Fibroblast of pulmonary artery (primary cell): ENCODE measurements at places on chromosomes 3 and 15.

DNA sequence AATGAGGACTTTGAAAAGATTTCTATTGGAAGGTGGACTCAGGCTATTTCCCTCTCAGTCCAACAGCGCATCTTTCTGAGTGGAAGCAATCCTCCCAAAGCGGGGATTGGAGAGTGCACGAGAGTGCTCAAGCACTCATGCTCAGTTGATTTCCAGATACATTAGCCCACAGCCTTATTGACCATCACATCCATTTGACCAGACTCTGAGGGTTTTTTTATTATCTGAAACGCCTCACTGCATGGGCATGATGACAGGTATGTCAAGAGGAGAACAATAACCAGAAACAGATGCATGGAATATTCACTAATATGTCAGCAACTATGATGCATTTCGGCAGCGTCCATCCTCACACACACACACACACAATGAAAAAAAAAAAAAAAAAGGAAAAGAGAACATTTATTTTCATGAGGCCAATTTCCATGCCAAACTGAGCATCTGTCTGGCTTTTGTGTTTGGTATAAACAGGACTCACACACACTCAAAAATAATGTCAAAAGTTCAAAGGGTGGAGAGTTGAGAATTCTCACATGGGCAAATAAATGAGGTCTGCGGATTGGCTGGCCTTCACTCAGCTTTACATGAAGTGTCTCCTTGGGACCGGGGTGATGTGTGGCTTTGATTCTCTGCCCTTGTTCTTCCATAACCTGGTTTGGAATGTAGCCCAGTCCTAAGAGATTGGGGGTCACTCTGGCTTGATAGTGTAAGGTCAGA is 371.6 kb downstream of the MCTP2 start:
- peak; percentile 4 for DNase-seq

DNA sequence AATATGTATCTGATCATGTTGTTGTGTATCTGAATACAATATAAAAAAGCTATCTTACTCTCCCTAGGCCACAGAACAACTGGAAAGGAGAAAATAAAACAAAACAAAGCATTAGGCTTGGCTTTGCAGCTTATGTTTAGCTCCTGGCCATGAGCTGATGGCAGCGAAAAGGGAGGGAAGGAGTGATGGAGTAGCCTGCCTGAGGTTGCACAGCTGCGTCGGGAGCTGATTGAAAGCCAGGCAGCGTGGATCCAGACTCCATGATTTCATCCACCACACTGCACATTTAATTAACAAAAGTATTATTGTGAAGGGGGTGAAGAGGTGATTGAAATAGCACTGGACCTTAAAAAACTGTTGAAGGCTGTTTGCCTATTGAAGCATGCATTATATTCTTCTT is 212.2 kb downstream of the GABRG3 start:
- DNase-seq: no peak

GRCh38 chr3:23459889-23460546 is 256.9 kb downstream of the UBE2E2 start:
- DNase-seq: no peak

- no peak for DNase-seq
Observed at GRCh38 chr3:76021376-76021775, 236.0 kb upstream of the ZNF717 start.

DNA sequence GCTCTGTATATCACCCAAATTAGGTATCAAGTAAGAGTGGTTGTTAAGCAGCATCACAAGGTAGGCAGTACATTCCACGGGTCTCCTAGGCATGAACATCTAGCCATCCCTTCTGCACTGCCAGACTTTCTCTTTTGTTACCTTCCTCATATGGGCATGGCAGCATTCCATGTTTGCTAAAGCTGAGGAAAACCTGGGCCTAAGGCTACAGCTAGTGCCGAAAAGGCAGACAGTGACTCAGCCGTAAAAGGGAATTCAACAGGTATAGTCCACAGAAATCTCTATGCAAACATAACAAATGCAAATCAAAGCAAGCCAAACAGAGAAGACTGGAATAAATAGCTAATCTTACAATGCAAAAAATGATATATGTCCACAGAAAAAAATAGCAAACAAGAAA is 645.4 kb downstream of the ZBBX start:
- no peak for DNase-seq

- no peak for DNase-seq
Observed at GRCh38 chr3:72153477-72154314, 368.7 kb upstream of the PROK2 start.

DNA sequence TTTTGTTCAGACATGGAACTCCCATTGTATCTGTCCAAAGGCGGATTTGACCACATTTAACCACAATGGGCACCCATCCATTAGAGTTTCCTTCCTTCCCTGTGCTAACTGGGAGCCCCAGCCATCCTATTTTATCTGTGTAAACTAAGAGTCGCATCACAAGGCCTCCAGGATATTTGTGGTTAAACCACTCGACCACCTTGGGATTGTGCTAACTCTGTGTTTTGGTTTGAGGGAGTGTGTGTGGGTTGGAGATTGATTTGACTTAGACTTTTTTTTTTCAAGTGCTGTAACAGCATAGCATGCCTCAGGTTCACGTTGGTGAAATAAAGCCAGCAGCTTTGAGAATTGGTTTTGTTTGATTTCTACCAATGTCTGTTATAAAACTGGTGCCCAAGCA is 100.4 kb upstream of the TP63 start:
- DNase-seq: peak; percentile 20

GRCh38 chr3:39156421-39156820 is 3.0 kb upstream of the CSRNP1 start:
- DNase-seq: no peak

GRCh38 chr15:64490598-64491259 is 30.4 kb downstream of the ZNF609 start:
- peak; percentile 28 for DNase-seq

GRCh38 chr15:94930441-94930840 is 699.1 kb downstream of the MCTP2 start:
- DNase-seq: no peak

GRCh38 chr3:149600634-149601033 is 57.2 kb downstream of the WWTR1 start:
- no peak for DNase-seq

DNA sequence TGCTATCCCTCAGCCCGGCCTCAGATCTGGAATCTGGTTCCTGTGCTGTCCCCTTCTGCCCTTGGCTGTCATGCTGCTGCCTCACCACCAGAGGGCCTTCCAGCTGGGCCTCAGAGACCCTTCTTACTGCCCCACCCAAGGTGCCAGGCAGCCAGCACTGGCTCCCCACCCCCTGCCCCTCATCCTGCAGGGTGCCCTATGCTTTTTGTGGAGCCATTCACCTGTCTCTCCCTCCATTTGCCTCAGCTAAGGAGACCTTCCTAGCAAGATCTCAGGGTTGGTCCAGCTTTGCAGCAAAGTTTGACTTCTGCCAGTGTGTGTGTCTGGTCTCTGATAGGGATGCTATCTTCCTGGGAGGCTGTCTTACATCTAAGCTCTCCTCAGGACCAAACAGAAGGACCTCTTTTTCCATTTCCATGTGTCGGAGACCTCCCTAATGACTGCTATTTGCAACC is 1.9 kb upstream of the VWA5B2 start:
- DNase-seq: peak; percentile 32

- DNase-seq: no peak
Observed at GRCh38 chr3:128469556-128469955, 2.9 kb upstream of the DNAJB8 start.

DNA sequence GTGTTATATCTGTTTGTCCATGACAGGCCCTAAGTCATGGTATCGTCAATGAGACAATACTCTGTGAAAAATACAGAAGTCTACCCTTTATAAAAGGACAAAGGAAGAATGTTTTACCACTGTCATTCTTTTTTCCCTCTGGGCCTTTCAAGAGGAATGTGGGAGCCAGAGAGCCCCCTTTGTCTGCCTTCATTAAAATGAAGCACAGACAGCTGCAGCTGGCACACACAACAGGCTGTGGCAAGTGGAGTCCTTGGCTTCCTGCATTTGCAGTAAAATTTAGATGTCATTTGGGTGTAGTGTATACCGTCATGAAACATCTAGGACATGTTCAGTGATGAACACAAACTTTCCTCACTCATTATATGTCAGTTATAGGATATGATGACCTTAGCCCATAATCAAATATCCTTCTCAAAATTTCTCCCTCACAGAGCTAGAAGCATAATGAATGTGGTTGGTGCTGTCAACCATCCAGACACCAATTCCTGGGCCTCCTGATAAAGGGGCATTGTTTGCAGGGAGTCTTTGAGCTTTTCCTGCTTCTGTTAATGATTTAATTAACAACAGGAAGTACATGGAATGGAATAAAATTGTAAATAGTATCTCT is 76.4 kb downstream of the DHX36 start:
- DNase-seq: no peak

GRCh38 chr3:123757281-123757940 is 126.7 kb downstream of the MYLK start:
- no peak for DNase-seq

- DNase-seq: no peak
Observed at GRCh38 chr15:28903555-28903954, 17.8 kb downstream of the APBA2 start.

GRCh38 chr3:196775938-196776337 is 36.3 kb downstream of the PAK2 start:
- DNase-seq: no peak

DNA sequence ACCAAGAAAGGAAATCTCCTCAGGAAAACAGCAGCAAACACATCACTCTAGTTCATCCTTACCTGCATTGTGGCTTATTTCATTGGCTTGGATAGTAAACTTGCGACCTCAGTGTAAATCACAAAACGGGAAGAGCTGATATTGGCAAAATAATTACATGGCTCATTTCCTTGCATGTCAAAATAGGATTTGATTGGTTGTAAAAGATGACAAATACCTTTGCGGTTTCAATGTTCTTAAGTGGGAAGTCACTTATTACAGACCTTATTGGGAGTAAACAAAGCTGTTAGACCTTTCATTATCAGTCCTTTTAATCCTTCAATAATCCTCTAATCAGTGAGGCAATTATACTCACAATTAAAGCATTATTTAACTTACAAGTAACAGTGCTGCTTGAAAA is 590.6 kb downstream of the MAGI1 start:
- no peak for DNase-seq
